Omental fat pad (tissue), 4 donors: ENCODE measurements at places on chromosomes 12 and 14.

- DNase-seq: no peak
These were observed 11.1 kb downstream of the AKAP5 start for GRCh38 chr14:64476438-64476837.

GRCh38 chr12:12032851-12033797 is 37.6 kb upstream of the BCL2L14 start:
- DNase-seq: no peak

DNA sequence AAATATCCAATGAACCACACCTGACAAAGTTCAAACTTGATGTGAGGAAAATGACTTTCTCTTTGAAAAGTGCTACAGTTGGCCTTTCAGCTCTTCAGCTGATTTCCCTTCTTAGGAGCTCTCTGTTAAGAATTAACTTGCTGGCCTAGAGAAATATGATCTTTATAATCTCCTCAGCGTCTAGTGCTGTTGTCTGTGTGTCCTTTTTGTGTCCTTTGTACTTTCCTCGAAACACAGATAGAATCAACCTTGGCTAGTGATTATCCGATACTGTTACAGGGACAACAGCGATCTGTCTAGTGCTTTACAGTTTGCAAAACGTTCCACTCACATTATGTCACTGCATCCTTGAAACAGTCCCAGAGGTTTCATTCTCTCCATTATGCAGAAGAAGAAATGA is 162.8 kb upstream of the RMST start:
- no peak for DNase-seq

DNA sequence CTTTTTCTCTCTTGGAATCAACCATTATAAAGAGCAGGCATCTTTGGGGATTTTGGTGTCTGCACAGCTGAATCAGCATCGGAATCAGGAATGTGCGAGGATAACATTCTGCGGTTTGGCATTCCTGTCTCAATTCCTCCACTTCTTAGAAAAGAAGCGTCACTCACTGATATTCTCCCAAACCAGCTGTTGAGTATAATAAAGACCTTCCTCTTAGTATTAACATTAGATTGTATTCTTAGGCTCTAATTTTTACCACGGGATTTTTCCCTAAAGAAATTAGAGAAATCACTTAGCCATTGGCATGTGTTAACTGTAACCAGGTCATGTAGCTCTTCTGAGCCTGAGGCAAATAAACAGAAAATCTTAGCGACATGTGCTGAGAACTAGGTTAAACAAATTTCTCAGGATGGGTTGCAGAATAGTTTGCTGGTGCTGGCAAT is 128.7 kb downstream of the TMX1 start:
- no peak for DNase-seq

- no peak for DNase-seq
These were observed 85.3 kb downstream of the RFLNA start for GRCh38 chr12:124379938-124380754.

- DNase-seq: no peak
These were observed 91.0 kb downstream of the VRK1 start for GRCh38 chr14:96888158-96888557.

GRCh38 chr12:46400406-46400805 is 27.8 kb upstream of the SLC38A2 start:
- no peak for DNase-seq
